ENCODE measurements at places on chromosomes 16 and 17.

- DNase-seq = peak; percentile 40
These were observed 93.9 kb upstream of the FA2H start for GRCh38 chr16:74868501-74868900.

- no peak for DNase-seq
These were observed 114.6 kb downstream of the ZNF18 start for GRCh38 chr17:11882716-11883115.

GRCh38 chr16:24991349-24991748 lies 23.8 kb downstream of the ARHGAP17 start:
- no peak for DNase-seq

GRCh38 chr16:30179931-30180330 lies 3.5 kb upstream of the CORO1A start:
- no peak for DNase-seq

DNA sequence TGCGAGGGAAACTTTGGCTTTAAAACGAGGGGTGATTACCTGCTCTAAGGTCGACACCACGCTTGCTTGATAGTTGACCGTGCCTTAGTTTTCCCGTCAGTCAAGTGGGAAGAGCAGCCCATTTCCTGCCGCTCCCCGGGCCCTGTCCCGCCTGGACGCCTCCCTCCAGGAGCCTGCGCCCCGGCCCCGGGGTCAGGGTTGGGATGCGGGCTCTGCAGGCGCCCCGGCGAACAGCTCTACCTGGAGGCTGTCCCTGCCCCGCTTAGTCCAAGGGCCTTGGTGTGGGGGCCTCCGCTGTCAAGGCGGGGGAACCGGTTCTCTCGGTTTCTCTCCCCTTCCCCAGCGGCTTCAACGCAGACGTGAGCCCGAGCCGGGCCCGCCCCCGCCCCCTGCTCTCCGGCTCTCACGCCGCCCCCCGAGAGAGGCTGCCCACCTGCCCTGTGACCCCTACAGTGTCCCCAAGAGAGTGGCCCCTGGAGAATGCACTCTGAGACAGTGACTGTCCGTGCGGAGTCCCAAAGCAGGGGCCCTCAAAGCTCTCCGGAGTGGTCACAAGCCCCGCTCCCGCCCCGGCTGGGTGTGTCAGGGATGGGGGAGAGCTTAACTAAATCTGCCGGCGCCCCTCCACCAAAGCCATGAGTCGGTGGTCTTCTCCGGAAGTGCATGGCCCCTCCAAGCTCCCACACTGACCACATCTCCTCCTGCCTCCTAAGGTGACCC lies 117.4 kb upstream of the SMURF2 start:
- no peak for DNase-seq

All from fibroblast of upper back skin (primary cell).